ENCODE measurements at places on chromosomes 1 and 21.

DNA sequence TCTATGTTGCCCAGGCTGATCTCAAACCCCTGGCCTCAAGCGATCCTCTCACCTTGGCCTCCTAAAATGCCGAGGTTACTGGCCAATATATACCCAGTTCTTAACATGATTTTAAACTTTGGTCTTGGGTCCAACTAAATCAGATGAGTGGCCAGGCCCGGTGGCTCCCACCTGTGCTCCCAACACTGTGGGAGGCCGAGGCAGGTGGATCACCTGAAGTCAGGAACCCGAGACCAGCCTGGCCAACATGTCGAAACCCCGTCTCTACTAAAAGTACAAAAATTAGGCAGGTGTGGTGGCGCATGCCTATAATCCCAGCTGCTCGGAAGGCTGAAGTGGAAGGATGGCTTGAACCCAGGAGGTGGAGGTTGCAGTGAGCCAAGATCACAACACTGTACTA, 29.6 kb downstream of the TOMM20 start:
- no peak for DNase-seq

GRCh38 chr1:95176861-95177260, 57.1 kb upstream of the RWDD3 start:
- no peak for DNase-seq

DNA sequence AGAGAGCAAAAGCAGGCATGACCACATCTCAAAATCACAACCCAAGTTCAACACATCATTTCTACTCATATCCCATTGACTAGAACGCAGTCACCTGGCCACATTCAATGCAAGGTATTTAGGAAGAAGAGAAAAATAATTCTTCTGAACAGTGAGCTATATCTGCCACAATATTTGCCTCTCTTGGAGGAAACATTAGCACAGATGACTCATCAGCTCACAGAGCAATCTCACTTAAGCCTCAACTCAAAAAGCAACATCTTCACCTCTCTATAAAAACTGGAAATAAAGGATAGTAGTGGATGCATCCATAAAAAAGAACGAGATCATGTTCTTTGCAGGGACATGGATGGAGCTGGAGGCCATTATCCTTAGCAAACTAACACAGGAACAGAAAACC, 143.9 kb upstream of the FMN2 start:
- no peak for DNase-seq

DNA sequence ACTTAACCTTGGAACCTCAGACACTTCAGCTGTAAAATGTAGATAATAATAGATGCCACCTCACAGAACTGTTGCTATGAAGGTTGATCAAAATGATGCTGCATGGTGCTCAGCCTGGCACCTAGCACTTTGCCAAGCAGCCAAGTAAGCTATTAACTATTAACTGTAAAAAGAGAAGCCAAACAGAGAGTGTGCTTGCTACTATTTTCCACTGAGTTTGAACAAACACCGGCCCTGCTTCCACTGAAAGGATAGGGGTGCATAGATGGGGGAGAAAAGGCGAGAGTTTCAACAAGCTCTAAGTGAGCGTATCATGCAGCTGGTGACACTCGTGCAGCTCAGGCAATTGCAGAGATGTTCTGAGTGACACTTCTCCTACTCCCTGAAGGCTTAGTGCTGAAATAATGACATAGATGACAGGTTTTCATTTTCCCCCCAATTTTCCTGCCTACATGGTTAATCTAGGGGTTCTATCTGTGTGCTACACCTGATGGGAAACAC, 78.2 kb downstream of the GPR88 start:
- DNase-seq, result no peak

GRCh38 chr1:163807331-163808049, 485.7 kb downstream of the NUF2 start:
- DNase-seq, result no peak

DNA sequence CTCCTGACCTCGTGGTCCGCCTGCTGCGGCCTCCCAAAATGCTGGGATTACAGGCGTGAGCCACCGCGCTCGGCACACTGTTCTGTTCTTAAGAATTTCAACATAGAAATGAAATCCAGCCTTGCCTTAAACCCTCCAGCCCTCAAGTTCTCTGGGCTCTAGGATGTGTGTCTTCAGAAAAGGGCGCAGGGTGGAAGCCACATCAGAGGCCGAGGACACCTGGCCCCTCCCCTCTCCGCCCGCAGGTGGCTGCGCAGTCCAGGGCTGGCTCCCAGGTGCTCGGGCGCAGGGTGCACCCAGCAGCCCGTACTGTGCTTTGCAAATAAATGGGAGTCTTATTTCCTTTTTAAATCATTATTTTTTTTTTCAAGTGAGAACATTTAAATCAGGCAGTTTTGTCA, 2.0 kb upstream of the C1orf174 start:
- DNase-seq, result peak; percentile 44

DNA sequence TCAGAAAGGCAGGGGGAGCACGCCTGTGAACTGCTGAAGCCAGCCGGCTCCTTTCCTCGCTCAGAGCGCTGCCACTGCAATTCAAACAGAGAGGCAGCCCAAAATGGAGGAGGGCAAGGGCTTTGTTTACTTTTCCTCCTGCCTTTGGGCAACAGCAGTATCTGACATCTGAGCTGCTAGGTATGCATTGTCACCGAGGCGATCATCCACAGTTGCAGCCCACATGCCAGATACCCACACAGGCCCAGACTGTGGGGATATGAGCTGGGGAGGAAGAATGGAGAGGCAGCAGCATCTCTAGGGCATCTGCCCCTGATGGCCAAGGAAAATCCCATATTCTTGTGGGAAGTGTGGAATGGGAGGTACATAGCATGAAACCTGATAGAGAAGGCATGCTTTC, 357.1 kb downstream of the BARHL2 start:
- DNase-seq, result no peak
